ENCODE measurements at places on chromosomes 2 and 18. TPM values are rescaled to one million over a fixed set of nuclear protein-coding genes. Genes with fewer than 3 reads are reported as not detected.

KRTCAP3 gene
- total RNA-seq, result 0.50 TPM

DOK1 gene
- total RNA-seq, result 62.1 TPM

KCNG2 gene
- total RNA-seq, result not detected

- DNase-seq, result peak; percentile 44
Measured at GRCh38 chr2:39128919-39129391, 8.1 kb upstream of the SOS1 start.

DNA sequence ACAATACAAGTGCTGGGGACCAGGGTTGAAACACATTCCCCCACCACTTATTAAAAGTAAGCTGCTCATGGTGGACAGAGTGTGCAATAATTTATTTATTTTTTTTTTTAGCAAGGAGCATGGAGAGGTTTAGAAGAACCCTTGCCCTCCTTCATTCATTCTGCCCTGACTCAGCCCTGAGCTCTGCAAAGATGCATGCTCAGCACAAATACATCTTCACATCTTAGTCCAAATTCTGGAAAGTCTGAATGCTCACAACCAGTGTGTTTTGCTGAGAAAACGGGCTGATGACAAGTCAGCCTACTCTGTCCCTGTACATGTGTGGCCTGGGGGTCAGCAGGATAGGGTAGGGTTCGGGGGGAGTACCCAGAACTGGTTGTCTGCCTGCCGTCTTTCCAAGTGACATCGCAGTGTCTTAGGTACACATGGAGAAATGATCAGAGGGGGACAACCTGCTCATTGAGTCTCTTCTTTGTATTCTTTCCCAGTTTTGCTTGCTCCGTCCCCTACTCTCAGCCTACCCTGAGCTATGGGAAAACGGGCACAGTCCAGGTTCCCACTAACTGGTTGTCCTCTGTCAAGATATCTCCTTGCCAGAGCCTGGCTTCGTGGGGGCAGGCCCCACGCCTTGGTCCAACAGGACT, 76.4 kb downstream of the ADD2 start:
- no peak for DNase-seq

Data from HT1080 (cell line).